IMR-90 (cell line): ENCODE measurements at places on chromosomes 7 and 10. TPM values are rescaled to one million over a fixed set of nuclear protein-coding genes. Genes with fewer than 3 reads are reported as not detected.

GRCh38 chr10:1159131-1160061, 103.2 kb downstream of the WDR37 start:
- peak; percentile 58 for DNase-seq

The INA gene
- polyA plus RNA-seq, result 7.5 and 8.8 TPM in 2 replicates

DNA sequence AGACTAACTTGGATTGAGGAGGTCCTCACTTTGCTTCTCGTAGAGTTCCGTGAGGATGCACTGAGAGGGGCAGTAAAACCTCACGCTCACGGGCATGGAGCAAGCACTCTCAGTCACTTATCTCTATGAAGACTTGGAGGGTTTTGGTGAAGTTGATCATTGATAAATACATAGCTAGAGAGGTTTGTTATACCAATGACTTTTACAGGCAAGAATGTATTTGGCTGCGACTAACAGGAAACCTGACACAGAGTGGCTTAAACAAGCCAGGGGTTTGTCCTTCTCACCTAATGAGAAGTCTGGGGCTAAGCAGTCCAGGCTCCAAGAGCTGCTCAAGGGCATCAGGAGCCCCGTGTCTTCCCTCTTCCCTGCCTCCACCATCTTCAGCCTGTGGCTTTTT, 6.1 kb downstream of the BICC1 start:
- peak; percentile 31 for DNase-seq

GRCh38 chr7:99390941-99391602, 16.5 kb downstream of the ARPC1B start:
- no peak for DNase-seq

DNA sequence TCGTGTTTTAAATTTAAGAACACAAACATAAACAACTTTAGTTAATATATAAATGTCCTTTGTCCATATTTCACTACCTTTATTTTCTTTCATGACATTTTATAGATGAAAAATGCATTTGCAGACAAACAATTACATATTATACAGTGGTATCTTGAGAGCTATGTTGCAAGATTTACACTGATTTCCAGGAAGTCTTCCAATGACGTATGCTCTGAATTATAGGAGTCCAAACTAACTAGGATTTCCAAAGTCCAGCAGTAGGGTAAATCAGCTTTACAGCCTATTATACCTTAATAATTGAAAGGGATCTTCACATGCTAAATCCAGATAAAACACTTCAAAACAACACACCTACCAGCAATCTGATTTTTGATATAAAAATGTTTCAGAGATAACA, 69.4 kb downstream of the HYCC1 start:
- peak; percentile 75 for DNase-seq

The POM121C gene
- 18.3 and 20.4 TPM in 2 replicates for polyA plus RNA-seq

The FXYD4 gene
- polyA plus RNA-seq, result not detected in 2 replicates

DNA sequence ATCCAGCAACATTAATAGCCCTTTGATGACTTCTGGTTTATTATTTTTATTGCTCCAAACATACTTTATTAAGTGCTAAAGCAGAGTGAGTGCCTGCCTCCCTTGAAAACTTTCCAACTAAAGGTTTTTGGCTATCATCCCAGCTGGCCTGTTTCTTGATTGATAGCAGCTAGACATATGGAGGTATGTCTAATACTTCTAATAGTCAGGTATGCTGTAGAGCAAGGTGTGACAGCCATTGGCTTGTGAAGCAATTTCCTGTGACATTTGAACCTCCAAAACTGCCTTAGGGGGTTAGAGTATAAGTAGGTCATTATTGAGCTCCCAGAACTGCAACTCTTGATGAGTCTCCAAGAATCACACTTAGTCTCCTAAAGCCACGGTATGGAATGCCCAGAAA, 55.8 kb downstream of the LOXL4 start:
- DNase-seq, result no peak

DNA sequence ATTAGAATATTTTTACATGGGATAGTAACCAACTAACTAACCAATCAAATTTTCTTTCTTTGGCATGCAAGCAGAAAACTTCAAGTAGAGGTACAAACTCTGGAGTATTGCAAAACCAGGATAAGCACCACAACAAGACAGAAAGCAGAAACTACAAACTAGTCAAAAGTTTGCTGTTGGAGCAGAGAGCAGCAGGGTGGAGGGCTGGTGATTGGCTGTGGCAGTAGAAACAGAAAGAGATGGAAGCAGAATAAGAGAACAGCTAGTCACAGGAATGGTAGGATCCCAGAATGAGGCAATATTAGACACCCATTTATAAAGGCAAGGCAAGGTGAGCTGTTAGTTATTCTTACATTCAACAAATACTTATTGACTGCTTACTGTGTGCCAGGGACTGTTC, 6.8 kb upstream of the MACC1 start:
- no peak for DNase-seq

The CAMK2B gene
- 0.14 and 0.36 TPM in 2 replicates for polyA plus RNA-seq

DNA sequence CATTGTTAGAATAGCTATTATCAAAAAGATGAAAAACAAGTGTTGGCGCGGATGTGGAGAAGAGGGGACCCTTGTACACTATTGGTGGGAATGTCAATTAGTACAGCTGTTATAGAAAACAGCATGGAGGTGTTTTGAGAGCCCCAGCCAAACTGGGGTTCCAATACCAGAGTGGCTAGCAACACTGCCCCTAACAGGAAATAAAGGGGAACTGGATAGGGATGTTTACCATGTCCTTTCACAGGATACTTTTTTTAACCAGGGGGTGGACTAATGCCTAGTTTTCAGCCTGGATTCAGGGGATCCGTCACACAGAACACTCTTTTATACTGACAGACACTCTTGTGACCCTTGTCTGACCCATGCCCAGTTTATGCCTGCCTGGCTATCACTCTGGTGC, 6.9 kb upstream of the GSTK1 start:
- no peak for DNase-seq

- peak; percentile 65 for DNase-seq
Measured at GRCh38 chr10:67603701-67604100, 92.3 kb downstream of the CTNNA3 start.

- no peak for DNase-seq
Measured at GRCh38 chr10:96473866-96474265, 39.9 kb downstream of the TLL2 start.

The C10orf62 gene
- polyA plus RNA-seq, result not detected in 2 replicates

- DNase-seq, result no peak
Measured at GRCh38 chr7:131640686-131641085, 84.3 kb upstream of the PODXL start.

The SPRN gene
- 2.3 and 2.4 TPM in 2 replicates for polyA plus RNA-seq

DNA sequence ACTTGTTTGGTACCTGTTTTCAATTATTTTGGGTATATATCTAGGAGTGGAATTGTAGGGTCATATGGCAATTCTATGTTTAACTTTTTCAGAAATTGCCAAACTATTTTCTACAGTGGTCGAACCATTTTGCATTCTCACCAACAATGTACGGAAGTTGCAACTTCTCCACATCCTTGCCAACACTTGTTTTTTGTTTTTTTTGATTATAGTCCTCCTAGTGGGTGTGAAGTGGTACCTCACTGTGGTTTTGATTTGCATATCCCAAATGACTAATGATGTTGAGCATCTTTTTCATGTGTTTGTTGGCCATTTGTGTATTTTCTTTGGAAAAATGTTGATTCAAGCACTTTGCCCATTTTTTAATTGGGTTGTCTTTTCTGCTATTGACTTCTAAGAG, 122.1 kb downstream of the RPS24 start:
- DNase-seq, result no peak

DNA sequence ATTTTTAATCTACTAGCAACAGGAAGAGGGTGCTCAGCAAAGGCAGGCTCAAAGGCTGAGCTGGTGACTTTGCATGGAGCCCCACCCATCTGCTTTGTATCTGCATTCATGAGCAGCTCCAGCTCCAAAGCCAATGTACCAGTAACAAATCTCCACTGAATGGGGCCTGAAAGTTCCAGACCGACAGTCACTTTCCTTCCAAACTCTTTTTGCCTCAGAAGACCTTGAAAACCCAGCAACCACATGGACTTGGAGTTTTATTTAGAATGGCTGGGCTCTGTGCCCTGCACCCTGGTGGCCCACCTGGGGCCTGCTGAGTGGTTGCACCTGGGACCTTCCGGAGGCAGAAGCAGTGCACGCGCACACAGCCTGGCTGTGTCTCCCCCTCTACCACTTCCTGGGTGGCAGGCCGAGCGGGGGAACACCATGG, 195.0 kb upstream of the PLXNA4 start:
- no peak for DNase-seq

DNA sequence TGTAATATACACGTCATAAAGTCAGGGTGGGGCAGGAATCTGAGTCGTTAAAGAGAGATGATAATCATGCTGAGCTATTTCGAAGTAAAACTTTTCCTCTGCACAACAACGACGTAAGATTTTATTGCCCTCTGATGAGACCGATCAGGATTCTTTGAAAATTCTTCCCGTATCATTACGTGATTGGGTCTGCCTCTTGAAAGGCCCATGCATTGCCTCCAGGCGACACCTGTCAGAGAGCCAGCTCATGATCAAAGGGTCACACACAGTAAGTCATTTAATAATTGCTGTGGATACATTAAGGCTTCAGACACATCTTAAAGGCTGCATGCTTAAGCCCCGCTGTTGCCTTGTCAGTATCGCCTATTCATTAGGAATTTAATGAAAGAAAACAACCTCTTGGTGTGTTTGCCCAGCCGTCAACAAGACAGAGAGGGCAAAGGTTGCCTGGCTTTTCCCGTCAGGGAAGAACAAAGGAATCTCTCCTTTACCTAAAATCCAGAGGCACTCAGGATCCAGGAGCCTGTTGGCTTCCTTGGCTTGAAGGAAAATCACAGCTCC, 189.0 kb upstream of the SH2B2 start:
- DNase-seq, result peak; percentile 14

GRCh38 chr10:112981553-112981952, 31.5 kb downstream of the TCF7L2 start:
- DNase-seq, result no peak

The CDK1 gene
- polyA plus RNA-seq, result 17.1 and 21.9 TPM in 2 replicates

DNA sequence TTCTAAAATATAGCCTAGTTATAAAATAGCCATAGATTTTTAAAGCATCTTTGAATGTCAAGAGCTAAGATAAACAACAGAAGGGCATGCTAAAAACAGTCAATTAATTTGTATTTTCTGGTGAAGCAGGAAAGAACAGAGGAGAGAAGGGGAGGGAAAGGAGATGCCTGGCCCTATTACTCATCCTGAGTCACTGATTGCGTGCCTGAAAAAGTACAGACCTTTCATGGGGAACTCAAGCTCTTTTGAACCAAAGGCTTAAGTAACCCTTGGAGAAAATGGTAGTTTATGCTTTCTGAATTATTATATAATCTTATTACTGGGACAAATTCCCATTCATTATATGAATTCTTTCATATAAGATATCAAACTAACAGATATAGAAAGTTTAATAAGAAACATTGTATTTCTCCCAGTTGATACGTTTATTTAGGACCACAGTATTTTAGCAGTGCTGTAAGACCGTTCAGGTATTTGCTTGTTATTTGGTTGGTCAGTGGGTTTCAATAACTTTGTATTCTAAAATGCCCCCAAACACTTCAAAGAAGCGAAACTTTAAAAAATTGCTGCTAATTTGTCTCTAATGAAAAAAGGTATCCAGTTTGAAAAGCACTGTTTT, 151.3 kb downstream of the HGF start:
- peak; percentile 98 for DNase-seq

GRCh38 chr10:65723525-65723924, 1202.3 kb upstream of the LRRTM3 start:
- DNase-seq, result no peak

DNA sequence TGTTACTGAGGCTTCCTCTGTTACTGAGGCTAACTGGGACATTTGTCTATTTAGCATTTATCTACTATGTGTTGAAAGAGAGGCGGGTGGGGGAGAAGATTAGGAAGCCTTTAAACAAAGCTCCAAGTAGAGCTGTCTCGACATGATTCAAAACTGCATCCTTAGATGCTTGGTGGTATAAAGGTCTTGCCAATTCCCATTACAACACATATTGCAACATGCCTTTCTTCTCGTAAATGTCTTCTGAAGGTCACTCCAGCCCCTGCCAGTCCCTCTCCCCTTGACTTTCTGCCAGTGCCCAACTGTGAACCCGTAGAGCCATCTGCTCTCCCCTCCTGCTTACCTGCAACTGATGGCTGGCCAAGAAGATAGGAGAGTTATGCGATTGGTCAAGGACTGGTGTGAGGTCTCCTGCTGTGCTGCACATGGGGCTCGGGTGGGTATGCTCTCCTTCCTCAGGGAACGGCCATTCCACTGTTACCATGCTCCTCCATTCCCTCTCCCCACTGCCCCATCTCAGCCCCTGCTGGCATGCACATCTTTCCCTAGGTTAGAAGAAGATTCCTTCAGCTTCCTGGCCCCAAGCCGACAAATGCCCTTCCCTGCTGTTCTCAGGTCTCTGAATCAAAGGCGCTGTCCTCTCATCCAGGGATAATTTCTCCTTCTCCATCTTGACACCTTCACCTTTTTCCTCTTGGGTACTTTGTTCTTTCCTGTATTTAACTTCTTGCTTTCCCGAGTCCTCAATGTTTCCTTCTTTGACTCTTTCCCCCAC, 43.6 kb upstream of the ZNF32 start:
- DNase-seq, result peak; percentile 28

- no peak for DNase-seq
Measured at GRCh38 chr7:69189406-69189805, 408.9 kb upstream of the AUTS2 start.

DNA sequence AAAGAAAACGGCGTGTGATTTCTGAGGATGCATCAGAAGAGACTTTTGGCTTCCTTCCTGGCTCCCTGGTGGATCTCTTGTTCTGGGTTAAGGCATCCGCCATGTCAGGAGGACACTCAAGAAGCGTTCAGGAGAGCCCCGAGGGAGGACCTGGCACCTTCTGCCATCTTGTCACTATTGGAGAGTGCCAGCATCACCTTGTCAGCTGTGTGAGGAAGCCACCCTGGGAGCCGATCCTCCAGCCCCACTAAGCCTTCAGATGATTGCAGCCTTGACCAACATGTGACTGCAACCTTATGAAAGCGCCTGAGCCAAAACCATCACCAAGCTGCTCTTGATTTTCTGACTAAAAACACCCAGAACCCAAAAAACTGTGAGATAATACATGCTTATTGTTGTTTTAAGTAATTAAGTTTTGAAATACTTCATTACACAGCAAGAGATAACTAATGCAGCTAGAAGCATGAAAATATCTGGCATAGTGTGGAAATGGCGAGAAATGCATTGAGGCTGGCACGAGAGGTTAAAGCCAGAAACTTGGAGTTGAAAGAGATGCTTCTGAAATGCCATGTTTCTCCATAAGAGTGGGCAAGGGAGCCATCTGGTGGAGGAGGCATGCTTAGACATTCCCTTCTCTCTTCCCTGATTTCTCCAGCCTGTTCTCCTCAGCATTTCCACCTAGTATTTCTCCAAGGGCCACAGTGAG, 5.4 kb upstream of the ZFYVE27 start:
- DNase-seq, result peak; percentile 76

- peak; percentile 90 for DNase-seq
Measured at GRCh38 chr10:126350216-126350992, 37.9 kb downstream of the ADAM12 start.
